ENCODE measurements at places on chromosomes 1 and 21.

DNA sequence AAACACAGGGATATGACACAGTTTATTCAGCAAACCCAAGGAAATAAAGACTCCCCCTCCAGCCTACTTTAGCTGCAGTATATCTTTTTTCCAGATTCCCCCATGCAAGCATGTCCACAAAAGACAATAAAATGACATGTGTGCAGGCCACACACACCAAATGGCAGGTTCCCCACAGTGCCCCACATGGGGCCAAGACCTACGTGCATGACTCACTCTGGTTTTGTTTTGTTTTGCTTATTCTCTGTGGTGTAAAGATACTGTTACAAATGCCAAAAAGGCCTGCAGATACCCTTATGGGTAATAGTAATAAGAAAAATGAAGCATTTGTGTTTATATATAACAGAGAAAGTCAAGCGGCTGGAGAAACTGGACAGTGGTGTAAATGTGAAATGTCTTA, 71.6 kb downstream of the RD3 start:
- no peak for DNase-seq

- DNase-seq: no peak
Measured at GRCh38 chr1:151547119-151547899, 7.2 kb downstream of the TUFT1 start.

- no peak for DNase-seq
Measured at GRCh38 chr21:37338671-37339551, 27.7 kb upstream of the DYRK1A start.

- DNase-seq: no peak
Measured at GRCh38 chr21:36627242-36627641, 71.7 kb upstream of the SIM2 start.

All from NCI-H1105 (cell line).